ENCODE measurements at places on chromosomes 2 and 18.

- DNase-seq = no peak
These were observed 287.9 kb upstream of the VRK2 start for GRCh38 chr2:57758686-57759085.

DNA sequence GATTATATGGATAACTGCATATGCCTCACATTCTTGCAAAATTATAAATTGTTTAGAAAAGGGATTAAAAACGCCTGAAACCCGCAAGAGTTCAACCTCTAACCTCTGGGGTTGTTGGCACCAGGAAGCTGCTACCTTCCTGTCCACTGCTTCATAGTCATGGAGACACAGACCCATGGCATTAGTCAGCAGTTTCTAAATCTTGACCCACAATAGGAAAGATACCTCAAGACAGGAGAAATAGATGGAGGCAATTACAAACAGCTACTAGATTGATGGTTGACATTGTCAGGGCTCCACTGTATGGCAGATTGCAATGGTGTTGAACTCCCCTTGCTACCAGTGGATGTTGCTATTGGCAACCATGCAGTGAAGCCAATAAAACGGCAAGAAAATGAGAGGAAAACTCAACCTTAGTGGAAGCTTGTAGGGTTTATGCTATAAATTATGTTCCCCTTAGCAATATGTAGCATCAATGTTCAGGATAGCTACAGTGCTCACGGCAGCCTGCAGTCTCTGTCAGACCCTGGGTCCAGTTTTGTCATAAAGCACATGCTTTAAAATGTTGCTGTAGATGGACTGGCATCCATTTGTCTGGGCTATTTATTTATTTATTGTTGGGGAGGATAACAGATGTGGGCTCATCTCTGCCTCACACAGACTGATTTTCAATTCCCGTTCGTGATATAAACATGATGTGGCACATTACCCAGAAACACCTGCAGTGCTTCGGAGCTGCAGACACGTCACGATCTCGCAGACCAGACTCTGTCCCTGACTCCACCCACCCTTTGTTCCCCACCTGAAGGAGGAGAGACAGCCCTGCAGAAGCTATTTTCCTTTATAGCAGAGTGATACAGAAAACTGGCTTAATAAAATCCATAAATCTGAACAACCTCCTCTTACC is 233.4 kb downstream of the AGPS start:
- DNase-seq = peak; percentile 90

- DNase-seq = peak; percentile 94
These were observed 280.7 kb upstream of the HNRNPA3 start for GRCh38 chr2:176931588-176932563.

DNA sequence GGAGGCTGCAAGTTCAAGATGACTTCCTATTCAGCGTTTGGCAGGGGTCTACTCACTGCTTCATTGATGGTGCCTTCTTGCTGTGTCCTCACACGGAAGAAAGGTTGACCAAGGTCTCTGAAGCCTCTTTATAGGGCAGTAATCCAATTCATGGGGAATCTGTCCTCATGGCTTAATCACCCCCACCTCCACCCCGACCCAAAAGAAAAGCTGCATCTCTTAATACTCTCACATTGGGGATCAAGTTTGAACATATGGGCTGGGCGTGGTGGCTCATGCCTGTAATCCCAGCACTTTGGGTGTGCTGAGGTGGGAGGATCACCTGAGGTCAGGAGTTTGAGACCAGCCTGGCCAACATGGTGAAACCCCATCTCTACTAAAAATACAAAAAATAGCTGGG is 36.4 kb upstream of the HNMT start:
- no peak for DNase-seq

- DNase-seq = no peak
These were observed 2.9 kb upstream of the BCL2L11 start for GRCh38 chr2:111117598-111118480.

GRCh38 chr2:28433215-28433614 is 40.6 kb downstream of the FOSL2 start:
- no peak for DNase-seq

DNA sequence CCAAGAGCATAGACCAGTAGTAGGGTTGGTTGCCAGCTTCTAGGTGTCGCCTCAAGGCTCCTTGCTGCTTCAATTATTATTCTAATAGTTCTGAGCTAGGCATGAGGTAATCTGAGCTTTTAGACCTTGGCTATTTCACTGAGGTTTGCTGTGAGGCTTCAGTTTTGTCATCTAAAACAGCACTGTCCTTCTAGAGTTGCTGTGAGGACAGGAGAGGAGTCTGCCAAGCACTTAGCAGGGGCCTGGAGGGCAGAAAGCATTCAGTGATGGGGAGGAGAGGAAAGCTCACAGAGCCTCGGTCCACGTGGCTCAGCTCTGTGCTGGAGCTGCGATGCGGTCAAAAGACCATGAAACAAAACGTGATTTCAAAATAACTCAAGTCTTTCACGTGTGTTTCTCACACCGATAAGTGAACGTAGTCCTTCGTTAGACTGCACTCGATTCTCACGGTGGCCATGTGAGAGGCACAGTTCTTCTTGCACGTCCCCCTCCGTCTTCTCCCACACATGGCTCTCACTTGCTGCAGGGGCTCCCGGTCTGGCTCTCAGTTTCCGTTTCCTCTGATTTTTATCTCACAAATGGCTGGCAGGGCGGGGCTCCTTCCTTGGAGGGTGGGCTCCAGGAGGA is 113.7 kb downstream of the B3GNT2 start:
- no peak for DNase-seq

DNA sequence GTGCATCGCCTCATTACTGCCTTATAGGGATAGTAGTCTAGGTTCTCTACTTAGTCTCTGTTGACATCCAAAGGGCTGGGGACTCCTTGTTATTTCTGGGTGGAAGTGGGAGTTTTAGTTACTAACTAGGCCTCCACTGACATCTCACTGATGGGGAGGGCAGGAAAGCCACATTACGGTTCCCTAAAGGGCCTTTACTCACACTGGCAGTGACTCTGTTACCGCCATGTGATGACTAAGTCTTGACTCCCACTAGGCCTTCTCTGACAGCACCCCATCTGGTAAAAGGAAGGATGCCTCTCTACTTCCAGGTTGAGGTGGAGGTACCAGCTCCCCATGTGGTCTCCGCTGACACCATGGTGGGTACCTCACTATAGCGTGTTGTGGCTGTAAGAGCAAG is 14.0 kb upstream of the BCL2L11 start:
- DNase-seq = no peak

- no peak for DNase-seq
These were observed 1564.6 kb upstream of the NXPH2 start for GRCh38 chr2:140344838-140345237.
